Stomach (tissue), 19 donors: ENCODE measurements at places on chromosomes 5 and 9. TPM values are rescaled to one million over a fixed set of nuclear protein-coding genes. Genes with fewer than 3 reads are reported as not detected.

The FOXD4L3 gene
- not detected for polyA plus RNA-seq

The IL7R gene
- 7.5 TPM for polyA plus RNA-seq

The MEGF10 gene
- 0.05 TPM for polyA plus RNA-seq

The RACK1 gene
- polyA plus RNA-seq = 2,228 TPM

The CCDC192 gene
- polyA plus RNA-seq = not detected

The UGT3A1 gene
- polyA plus RNA-seq = not detected

The IDNK gene
- polyA plus RNA-seq = 8.0 TPM

The CCDC152 gene
- polyA plus RNA-seq = 0.75 TPM
